ENCODE measurements at places on chromosomes 2 and 18.

GRCh38 chr2:10345126-10345525 lies 42.4 kb downstream of the HPCAL1 start:
- no peak for DNase-seq

DNA sequence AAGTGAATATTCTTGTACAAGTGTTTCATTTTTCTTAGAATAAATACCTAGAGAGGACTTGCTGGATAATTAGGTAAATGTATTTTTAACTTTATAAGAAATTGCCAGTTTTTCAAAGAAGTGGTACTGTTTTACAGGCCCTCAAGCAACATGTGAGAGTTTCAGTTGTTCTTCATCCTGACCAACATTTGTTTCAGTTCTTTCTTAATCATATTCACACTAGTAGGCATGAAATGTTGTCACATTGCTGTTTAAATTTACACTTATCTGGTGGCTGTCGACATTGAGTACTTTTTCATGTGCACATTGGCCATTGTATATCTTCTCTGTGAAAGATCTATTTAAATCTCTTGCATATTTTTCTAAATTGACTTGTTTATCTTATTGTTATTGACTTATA lies 178.1 kb downstream of the ACOXL start:
- no peak for DNase-seq

DNA sequence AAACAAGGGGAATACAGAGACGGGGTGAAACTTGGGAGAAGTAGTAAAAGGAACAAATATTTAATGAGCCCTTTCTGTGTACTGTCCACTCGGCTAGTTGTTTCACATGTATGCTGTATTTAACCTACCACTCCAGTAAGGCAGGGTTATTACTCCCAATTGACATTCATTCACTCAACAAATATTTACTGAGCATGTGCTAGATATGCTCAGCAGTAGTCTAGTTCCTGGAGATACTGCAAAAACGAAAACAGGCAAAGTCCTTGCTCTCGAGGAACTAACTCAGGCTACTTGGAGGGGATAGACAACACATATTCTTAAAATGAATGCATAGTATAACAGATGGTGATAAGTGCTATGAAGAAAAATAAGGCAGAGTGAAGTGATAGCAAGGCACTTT lies 207.3 kb downstream of the SS18 start:
- no peak for DNase-seq

DNA sequence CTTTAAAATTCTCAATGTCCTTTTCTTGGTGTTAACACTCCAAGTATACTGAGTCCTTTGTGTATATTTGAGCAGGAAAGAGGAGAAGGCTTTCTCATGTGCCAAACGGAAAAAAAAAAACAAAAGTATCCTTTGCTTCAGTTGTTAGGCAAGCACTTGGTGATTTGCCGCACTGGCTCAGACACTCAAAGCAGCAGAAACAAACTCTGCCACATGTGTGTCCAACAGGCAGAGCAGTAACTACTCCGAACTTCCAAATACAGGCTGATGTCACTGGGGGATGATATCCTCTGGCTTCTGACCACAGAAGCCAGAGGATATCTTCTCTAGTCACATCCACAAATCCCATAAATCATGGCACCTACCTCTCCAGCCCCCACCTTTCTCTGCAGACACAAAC lies 108.0 kb upstream of the SALL3 start:
- no peak for DNase-seq

- no peak for DNase-seq
Measured at GRCh38 chr2:154433010-154433409, 265.5 kb upstream of the KCNJ3 start.

DNA sequence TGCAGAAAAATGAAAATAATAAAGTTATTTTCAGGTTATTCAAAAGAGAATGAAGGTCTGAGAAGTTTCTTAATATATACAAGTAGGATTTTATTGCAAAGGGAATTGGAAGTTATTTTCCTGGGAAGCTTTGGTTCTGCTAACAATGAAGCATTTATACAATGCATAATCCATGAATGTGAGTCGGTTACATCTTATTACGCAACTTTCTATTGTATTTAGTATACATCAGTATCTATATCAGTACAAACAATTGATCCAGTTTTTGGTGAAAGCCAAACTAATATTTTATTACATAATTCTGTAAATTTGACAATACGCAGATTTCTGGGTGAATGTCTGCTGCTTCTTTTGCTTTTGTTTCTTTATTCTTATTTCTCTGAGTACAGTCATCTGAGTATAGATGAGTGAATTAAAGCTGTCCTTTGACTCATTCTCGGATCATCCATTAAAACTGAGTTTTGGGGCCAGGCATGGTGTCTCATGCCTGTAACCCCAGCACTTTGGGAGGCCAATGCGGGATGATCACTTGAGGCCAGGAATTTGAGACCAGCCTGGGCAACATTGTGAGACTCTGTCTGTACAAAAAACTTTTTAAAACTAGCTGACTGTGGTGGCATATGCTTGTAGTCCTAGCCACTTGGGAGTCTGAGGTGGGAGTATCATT lies 108.5 kb downstream of the SOCS6 start:
- DNase-seq = no peak

DNA sequence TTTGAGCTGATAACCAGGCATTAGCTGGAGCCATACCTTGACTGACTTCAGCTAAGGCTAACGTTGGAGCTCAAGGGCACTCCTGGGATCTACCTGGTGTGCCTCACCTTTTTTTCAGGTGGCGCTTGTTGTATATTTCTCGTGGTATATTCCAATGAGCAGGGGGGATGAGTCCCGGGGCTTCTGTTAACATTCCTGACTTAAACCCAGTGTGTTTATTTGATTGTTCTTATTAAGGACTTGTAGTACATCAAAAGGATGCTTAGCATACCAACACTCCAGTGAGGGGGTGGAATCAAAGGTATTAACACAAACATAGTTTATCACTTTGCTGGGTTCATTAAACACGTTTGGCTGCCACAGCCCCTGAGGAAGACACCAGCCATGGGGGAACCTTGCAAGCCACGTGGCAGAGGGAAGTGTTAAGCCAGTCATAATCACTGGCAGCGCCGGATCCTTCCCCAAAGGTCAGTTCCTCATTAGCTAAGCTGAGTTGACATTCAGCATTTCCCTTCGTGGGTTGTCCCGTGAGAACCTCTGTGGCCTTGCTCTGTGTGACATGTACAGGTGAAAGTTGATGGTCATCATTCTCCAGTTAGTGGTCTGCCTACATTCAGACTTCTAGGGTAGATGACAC lies 119.5 kb upstream of the MCFD2 start:
- DNase-seq = no peak

GRCh38 chr18:79945118-79946042 lies 6.1 kb downstream of the SLC66A2 start:
- no peak for DNase-seq

GRCh38 chr18:58823412-58823811 lies 41.3 kb upstream of the ZNF532 start:
- DNase-seq = no peak

GRCh38 chr2:236321415-236321814 lies 57.2 kb upstream of the ASB18 start:
- DNase-seq = no peak

DNA sequence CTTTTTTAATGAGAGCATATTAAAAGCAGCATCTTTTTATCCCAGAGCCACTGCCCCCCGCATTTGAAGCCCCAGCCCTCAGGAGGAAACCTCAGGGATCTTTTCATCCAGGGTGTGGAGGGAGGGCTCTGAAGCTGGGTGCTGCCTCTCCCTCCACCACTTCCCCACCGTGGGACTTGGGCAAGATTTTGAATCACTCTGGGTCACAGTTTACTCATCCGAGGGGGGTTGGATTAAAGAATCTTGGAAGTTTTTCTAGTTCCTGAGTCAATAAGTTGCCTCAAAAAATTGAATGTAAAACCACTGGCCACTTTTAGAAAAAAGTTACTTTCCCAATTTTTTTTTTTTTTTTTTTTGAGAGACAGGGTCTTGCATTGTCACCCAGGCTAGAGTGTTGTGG lies 62.0 kb upstream of the ANKRD44 start:
- no peak for DNase-seq

DNA sequence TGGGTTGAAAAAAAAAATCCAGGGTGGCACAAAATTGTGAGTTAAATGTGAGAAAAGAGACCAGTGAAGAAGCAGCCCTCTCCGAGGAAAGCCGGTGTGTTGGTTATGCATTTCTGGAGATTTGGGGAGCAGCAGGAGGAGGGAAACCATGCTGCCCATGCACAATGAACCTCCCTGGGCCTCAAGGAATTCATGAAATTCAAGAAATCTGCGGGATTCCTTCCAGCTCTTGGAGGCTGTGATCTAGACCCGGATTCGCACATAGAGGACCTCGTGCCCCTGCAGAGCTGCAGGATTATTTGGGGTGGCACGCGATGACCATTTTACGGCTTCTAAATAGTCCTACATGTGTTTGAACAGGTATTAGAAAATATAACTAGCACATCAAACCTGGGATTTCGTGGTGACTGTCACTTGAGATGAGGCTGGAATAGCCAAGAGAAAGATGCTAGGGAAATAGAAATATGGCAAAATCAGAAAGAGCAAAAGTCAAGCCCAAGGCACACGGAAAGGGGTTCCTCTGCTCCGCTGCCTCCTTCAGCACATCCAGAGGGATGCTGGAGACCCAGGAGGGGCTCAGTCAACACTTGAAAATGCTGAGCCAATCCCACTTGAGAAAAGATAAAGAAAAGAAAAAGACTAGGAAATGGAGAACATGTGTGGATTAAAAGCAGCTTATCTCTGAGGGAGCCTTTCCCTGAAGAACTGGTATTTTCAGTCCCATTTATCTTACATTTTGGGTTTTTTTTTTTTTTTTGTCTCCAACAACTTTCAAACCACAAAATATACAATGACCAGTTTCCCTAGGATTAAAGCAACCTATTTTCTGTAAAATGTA lies 22.0 kb downstream of the KCTD1 start:
- DNase-seq = no peak

DNA sequence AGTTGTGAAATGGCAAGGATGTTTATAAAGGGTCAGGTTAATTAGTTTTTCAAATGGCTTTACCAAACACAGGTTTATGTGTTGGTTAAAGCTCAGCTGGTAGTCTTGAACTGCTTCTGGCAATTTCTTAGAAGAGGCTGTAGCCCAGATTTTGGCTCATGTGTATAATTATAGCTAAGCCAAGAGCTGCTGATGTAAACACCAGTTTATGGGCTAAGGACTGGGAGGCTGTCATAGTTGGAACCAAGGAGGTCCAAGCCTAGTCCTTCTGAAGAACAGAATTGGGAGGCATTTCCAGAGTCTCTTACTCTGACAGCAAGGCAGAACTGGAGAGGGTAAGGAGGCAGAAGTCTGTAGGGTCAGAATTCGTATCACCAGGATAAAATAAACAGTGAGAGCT lies 25.4 kb downstream of the UBE2E3 start:
- no peak for DNase-seq

DNA sequence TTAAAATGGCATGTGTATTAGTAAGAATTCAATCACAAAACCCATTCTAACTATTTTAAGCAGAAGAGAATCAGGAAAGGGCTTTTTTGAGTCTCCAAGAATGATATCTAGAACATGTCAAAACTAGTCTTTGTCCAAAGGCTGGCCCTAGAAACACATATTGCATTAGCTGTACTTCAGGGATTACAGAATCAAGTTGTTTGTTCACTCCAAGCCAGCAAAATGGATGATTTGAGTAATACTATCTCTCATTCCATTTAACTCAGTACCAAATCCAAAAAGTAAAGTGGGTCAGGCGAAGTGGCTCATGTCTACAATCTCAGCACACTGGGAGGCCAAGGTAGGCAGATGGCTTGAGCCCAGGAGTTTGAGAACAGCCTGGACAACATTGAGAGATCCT lies 41.3 kb downstream of the ATF2 start:
- no peak for DNase-seq

GRCh38 chr2:50196775-50197480 lies 835.0 kb downstream of the NRXN1 start:
- DNase-seq = no peak

GRCh38 chr18:49013961-49014604 lies 63.3 kb upstream of the SMAD7 start:
- no peak for DNase-seq

GRCh38 chr2:46909771-46910419 lies 5.7 kb downstream of the MCFD2 start:
- no peak for DNase-seq

- no peak for DNase-seq
Measured at GRCh38 chr2:16038621-16039020, 98.3 kb downstream of the MYCN start.

GRCh38 chr2:131140581-131140980 lies 35.4 kb downstream of the PLEKHB2 start:
- DNase-seq = no peak

- no peak for DNase-seq
Measured at GRCh38 chr2:236828820-236829219, 256.9 kb upstream of the COPS8 start.

DNA sequence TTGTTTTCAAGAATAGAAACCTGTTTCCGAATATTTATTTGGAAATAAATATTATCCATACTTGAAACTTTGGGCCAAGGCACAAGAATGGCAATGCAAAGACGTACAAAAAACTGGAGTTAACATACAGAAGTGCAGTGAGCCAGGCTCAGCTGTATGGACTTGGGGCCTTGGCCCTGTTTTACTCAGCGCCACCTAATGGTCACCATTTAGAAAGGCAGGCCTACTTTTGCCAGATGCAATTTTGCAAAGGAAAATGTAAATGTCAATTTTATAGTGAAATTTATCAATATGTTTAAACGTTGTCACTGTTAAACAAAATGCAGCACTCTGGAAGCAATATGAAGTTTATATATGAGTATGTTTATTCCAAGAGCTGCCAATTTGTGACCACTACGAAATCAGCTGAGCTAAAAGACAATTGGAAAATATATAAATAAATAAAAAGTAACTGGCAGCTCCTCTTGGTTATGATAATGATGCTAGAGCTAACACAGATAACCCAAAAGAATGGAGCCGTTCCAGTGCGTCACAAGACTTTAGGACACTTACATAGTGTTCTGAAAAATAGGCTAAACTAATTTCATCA lies 155.0 kb downstream of the ARHGAP15 start:
- DNase-seq = no peak

GRCh38 chr2:46334389-46335271 lies 37.4 kb downstream of the EPAS1 start:
- no peak for DNase-seq

DNA sequence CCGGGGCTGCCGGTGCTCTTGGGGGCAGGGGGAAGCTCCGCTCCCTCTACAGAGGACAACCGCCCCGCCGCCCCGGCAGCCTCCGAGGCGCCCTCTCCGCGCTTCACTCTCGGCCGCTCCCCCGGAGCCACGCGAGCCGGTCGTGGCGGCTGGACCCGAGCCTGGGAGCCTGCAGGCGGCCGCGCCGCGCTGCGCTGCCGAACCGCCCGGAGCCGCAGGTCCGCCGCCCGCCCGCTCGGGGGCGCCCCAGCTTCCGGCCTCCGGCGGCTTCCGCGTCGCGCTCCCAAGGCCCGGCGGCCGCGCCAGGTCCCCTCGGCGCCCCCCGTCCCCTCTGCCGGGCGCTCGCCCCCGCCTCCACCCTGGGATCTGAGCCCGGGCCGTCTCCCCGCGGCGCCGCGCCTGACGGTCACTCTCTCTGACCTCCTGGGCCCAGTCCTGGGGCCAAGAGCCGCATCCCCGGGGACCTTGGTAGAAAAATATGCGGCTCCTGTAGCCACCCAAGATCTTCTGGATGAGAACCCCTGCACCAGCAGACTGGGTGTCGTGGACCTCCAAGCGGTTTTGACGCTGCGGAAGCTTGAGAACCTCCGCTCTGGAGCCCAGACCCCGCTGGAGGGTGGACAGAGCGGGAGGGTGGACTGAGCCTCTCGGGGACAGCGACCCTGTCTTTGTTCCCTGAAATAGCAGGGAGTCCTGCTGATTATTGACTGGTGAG lies 44.3 kb downstream of the SERTAD2 start:
- DNase-seq = peak; percentile 51

GRCh38 chr2:61439241-61440002 lies 31.5 kb downstream of the USP34 start:
- DNase-seq = no peak
